Tibial nerve (tissue), 4 donors: ENCODE measurements at places on chromosomes 2 and 18. TPM values are rescaled to one million over a fixed set of nuclear protein-coding genes. Genes with fewer than 3 reads are reported as not detected.

- no peak for DNase-seq
Observed at GRCh38 chr2:54881759-54882158, 158.3 kb downstream of the EML6 start.

DNA sequence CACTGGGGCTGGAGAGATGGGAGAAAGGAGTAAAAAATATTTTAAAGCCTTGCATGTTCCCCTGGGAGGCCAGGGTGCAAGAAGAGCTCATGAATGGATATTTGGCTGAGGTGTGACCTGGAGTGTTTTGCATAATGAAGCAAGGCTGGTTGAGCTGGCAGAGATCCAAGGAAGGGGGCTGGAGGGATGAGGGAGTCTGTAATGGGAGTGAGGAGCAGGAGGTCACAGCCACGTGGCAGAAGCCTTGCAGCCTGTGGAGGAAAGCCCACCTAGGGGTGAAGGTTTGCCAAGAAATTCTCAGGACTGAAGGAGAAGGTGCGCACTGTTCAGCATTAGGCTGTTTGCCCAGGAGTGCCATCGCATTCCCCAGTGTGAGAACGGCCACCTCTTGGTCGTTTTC lies 40.3 kb upstream of the ATP8B1 start:
- no peak for DNase-seq

Gene KCNE4
- 8.2 TPM for total RNA-seq

GRCh38 chr2:100248044-100248330 lies 74.3 kb downstream of the LONRF2 start:
- DNase-seq: no peak
